ENCODE measurements at places on chromosomes 6 and 20.

- no peak for DNase-seq
Measured at GRCh38 chr6:162940426-162940825, 212.7 kb downstream of the PACRG start.

GRCh38 chr6:31815025-31815838 is at the start of the genes HSPA1A and HSPA1L:
TSS of gene HSPA1A (plus strand) at chr6:31815543. CDS start at chr6:31815757, 214 bp downstream.
TSS of gene HSPA1L (minus strand) at chr6:31815283. CDS start at chr6:31811972, 3,311 bp downstream.
- DNase-seq, result peak; percentile 43

DNA sequence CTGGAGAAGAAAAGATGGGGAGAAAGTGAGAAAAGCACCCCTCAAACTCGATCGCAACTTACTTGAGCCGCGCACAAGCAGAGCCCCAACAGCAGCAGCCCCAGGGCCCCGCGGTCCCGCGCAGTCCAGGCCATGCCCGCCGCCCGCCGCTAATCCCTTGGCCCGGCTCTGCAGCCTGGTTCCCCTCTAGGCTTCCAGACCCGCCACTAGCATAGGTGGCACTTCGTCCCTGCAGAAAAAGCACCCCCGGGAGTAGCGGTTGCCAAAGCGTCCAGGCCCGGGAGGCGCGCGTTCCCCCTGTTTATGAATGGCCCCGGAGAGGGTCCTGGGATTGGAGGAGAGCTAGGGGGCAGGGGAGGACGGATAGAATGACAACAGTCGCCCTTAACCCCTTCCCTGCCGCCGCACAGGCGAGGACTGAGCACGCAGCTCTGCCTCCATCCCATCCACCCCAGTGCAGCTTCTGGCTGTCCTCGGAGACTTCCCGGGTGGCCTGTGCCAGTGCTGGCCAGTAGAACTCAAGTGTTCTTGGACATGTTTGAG is 19.9 kb downstream of the COL9A1 start:
- no peak for DNase-seq

- no peak for DNase-seq
Measured at GRCh38 chr6:108764580-108764950, 83.7 kb upstream of the ARMC2 start.

- DNase-seq, result no peak
Measured at GRCh38 chr6:8070718-8071117, 6.5 kb upstream of the BLOC1S5 start.

DNA sequence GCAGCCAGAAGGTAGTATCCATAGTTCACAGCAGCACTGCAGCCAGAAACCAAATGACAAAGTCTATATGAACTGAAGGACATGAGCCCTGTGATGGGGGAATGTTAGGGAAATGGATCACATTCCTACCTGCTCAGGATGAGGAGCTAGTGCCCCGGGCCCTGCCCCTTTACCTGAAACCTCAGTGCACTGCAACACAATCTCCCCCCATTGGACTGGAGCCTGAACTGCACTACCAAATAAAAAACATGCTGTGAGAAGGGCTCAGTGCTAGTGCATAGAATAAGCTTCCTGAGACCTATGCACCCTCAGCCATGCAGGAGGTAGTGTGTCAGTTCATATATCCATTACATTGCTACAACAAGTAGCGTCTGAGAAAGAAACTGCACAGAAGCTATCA is 477.8 kb downstream of the HACE1 start:
- DNase-seq, result no peak

- DNase-seq, result no peak
Measured at GRCh38 chr6:3350252-3350796, 91.6 kb downstream of the PSMG4 start.

DNA sequence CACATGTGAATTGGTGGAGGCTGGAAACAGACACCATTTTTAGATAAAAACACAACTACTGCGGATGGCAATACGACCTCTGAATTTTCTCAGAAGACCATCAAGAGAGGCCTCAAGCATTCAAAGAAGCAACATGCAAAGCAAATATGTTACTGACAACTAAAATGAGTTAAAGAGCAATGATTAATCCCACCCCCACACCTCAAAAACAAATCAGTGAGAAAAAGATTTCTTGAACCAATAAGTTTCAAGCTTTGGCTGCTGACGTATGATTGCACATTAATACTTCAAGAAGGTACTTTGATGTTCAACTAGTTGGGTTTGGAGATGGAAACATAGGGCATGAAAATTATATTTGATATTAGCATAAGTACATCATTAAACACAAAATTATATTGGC is 982 bp downstream of the MMUT start:
- DNase-seq, result no peak

DNA sequence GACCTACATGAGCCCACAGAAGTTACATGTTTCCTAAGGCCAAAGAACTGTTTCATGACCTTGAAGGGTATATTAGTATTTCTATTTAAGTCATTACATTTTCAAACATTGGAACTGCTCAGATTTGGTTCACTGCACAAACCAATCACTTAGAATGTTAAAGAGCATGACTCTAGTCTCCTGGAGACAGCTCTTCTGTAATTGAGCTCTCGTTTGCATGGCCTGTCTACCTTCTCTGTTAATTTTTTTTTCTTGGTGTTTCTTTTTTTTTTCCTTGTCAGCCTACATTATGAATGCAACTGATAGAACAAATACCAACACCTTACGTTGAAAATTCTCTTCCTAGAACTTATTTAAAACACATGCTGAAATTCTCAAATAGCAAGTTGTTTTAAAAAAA is 860.2 kb upstream of the MAP3K7 start:
- no peak for DNase-seq

DNA sequence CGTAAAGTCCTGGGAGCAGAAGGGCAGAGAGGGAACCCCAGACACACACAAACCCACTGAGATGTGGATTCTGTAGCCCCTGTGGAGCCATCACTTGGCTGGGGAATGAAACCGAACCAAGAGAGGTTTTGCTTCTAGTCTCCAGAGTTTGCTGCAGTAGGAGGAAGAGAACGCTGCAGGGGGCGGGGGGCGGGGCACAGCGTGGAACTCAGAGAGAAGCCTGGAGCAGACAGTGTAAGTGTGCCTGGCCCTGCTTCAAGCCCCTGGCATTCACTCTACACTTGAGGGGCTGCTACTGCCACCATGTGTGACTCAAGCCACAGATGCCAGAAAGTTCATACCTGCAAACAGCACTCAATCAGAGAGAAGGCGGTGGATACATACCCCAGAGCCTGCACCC is 18.9 kb downstream of the GABRR1 start:
- DNase-seq, result no peak

DNA sequence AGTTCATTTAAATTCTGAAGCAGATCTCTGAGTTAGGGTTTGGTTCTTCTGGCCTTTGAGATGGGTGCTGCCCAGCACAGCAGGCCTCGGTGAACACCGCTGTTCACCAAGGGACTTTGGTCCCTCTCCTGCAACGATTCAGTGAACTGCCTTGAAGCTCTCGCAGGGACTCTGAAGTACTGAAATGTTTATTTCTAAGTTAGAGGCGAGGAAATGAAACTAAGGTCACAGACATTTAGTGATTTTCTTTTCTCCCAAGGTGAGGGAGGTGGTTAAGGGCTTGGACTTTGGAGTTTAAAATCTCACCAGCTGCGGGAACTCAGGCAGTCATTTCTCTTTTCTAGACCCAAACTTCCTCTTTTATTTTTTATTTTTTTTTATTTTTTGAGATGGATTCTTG is 26.2 kb downstream of the E2F3 start:
- no peak for DNase-seq

DNA sequence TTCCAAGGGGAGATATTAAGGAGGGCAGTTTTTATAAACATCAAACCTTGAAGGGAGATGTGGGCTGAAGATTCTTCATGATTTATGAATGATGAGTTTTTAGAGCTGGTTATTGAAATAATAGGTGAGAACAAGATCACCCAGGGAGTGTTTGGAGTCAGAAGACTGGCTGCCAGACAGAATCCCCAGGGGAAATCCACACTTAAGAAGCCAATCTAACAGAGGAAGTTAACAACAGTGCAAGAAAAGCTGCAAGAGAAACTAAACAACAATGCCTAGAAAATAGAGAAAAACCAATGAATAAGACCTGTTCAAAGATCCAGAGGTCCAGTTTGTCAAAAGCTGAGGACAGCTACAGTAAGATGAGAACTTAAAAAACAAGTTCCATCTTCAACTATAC is 167.9 kb upstream of the MAN1A1 start:
- no peak for DNase-seq

- no peak for DNase-seq
Measured at GRCh38 chr20:40991181-40991889, 37.3 kb upstream of the TOP1 start.

DNA sequence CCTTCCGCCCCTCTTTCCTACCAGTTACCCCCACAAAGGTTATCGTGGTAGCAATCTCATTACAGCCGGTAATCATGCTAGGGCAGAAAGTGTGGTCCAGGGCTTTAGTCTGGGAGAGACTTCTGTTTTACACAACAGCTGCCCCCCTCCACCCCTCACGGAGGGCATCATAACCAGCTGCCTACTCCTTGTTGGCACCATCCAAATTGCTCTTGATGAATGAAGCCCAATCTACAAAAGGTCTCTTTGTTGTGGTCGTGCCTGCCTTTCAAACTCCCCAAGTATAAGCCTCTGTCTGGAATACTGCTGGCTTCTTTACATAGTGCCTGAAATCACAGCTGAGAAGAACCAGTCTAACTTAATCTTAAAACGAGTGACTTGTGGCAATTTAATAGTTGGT is 157.9 kb downstream of the INSM1 start:
- no peak for DNase-seq

- no peak for DNase-seq
Measured at GRCh38 chr6:142872376-142872775, 72.6 kb downstream of the HIVEP2 start.

- no peak for DNase-seq
Measured at GRCh38 chr6:24844061-24844460, 45.3 kb upstream of the ARMH2 start.

DNA sequence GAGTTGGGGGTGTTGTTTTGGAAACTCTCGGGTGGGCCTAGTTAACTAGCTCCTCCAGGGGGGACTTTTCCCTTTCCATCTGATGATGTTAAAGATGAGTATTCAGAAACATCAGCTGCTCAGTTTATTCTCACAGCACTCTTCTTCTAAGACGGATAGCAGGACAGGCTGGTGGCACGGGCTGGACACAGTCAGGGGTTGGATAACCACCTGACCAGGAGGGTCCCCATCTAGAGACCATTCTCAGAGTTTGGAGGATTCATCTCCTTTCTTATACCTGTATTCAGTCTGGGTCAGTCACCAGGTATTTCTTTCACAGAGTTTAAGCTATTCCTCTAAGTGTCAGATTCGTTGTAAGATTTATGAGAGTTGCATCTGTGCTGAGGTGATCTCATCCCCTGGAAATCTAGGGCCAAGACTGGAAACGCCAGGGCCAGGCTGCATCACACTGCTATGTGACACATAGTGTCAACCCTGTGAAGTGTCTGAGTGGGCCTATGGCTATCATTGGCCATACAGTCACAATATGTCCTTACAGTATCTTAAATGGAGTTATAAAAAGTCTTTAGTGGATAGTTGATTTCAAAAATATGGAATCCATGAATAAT is 111.7 kb downstream of the FAM50B start:
- no peak for DNase-seq

DNA sequence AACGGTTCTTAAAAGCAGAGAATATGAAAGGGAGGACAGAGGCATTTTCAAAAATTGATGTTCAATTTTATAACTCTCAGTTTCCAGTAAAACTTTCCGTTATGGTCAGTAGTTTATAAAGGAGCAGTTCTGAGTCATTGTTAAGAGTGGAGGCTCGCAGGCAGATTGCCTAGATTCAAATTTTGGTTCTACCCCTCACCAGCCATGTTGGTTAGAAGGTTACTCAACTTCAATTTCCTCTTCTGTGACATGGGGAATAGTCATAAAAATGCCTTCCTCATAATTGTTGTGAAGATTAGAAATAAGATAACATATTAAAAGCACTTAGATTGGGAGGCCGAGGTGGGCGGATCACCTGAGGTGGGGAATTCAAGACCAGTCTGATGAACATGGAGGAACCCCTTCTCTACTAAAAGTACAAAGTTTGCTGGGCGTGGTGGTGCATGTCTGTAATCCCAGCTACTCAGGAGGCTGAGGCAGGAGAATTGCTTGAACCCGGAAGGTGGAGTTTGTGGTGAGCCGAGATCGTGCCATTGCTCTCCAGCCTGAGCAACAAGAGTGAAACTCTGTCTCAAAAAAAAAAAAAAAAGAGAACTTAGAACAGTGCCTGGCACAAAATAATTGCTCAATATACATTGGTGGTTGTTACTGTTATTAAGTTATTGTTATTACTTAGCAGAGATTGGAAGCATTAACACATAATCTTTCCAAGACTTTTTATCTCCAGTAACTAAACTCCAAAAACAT is 348.9 kb downstream of the NRN1 start:
- no peak for DNase-seq

DNA sequence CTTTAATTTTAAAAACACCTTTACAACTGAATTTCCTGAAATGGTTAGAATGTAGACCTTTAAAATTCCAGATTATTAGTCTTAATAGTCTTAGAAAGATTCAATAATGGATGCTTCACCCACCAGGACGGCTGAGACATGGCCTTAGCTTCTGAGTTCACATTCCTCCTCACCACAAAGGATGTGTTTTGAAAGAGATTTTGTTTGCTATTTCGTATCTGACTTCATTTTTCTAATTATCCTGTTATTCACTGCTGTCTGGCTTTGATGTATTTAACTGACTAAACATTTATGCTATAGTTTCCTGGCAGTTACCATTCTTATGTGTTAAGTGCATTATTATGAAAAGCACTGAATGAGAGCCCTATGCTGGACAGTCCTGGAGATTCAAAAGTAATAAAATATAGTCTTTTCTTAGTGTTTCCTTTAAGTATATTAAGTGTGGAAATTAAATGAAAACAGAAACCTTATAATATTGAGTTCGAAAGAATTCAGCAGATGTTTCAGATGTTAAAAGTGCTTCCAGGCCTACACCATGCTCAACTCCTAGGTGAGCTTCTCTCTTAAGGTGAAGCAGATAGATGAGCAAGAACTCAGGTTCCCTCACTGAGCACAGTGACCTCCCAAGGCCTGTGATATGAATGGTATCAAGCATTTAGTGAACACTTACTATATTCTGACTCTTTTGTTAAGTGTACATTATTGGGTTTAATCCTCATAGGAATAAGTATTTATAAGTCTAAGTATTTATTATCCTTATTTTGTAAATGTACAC is 40.3 kb downstream of the MAP3K4 start:
- DNase-seq, result no peak

DNA sequence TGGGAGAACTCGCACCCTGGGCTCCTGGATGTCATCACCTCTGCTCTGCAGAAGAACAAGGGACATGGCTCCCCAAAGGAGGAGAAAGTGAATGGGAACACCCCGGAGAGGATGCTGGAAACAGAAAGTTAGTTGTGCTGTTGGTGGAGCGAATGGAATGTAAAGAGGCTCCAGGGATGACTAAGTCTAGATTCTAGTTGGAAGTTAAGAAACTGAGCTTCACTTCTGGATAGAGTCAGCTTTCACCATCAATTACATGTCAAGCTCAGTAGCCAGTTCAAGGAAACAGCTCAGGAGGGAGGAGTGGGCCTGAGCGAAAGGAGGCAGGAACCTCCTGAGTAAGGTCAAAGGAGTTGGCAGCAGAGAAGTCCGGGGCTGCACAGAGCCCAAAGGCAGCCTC is 132.1 kb upstream of the ARID1B start:
- DNase-seq, result no peak
